ENCODE measurements at places on chromosomes 7 and 10. TPM values are rescaled to one million over a fixed set of nuclear protein-coding genes. Genes with fewer than 3 reads are reported as not detected.

Gene ABCC2
- total RNA-seq: 0.72 TPM

- DNase-seq: no peak
These were observed 16.0 kb downstream of the KAT6B start for GRCh38 chr10:74842301-74842954.

GRCh38 chr7:107043921-107044346 is 571 bp upstream of the PRKAR2B start:
- no peak for DNase-seq

GRCh38 chr10:130140425-130140824 is 4.2 kb downstream of the GLRX3 start:
- DNase-seq: no peak

DNA sequence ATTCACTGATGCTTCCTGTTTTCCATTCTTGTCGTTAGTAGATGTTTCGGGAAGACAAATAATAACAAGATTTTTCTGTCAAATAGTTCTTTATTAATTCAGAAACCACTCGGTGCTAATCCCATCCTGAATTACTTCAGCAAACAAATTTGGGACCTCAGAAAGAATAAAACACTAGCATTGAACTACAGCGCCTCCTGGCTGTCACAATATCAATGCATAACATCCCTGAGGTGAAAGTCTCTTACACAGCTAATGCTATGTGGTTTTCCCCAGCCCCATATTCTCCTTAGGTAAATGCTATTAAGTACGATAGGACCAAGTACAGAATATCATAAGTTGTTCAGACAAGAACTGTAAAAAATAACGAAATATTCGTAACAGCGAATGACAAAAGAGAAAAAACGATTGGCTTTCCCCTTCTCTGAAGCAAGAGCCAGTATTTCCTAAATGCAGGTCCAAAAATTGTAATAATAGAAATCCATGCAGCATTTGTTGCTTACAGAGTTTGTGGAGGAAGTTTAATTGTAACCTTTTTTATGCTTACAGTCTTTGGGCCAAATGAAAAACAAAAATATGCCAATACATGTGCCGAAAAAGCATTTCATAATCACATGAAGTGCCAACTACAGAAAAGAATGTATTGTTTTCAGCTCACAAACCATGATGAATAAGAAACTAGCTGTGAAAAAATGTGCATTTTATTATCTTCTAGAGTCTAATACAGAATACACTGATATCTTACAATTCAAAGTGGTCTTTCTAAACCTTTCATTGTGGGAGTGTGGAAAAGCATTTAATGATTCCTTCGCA is 47.3 kb downstream of the MYPN start:
- DNase-seq: peak; percentile 87
